Cardiac muscle cell (in vitro differentiated cells and primary cell): ENCODE measurements at places on chromosomes 6 and 20. TPM values are rescaled to one million over a fixed set of nuclear protein-coding genes. Genes with fewer than 3 reads are reported as not detected.

The TFAP2A gene
- not detected in 2 replicates for total RNA-seq

- no peak for DNase-seq
These were observed 41.9 kb downstream of the COX4I2 start for GRCh38 chr20:31679357-31680285.

- DNase-seq = no peak
These were observed 20.9 kb downstream of the IGF2R start for GRCh38 chr6:159989492-159990480.

DNA sequence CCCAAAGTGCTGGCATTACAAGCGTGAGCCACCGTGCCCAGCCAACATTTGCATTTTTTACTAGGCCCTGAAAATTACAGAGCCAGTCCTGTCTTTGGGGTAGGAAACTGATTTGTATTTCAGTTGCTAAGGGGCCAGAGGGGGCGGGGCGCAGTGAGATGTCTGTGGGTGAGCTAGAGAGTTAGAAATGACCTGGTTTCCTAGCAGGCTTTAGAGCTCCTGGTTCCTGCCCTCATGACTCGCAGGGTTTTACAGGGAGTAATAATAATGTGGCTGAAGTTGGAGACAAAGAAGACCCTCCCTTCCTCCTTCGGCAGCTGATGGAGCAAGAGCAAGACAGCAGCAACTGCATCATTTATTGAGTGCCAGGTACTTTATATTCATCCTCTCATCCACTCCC lies 131.5 kb downstream of the TFAP2C start:
- DNase-seq = no peak

DNA sequence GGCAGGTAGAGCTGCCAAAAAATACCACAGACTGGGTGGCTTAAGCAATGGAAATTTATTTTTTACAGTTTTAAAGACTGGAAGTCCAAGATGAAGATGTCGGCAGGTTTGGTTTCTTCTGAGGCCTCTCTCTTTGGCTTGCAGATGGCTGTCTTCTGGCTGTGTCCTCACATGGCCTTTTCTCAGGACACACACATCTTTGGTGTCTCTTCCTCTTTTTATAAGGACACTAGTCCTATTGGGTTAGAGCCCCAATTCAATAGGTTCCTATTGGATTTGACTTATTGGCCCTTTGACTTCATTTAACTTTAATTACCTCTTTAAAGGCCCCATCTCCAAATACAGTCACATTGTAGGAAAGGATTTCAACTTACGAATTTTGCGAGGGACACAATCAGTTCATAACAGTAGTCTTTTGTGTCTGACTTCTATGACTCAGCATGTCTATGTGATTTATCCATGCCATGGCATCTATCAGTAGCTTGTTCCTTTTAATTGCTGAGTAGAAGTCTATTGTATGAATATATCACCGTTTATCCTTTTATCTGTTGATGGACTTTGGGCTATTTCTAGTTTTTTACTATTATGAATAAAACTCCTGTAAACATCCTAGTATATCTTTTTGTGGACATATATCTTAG lies 11.0 kb upstream of the TCP11 start:
- DNase-seq = no peak

DNA sequence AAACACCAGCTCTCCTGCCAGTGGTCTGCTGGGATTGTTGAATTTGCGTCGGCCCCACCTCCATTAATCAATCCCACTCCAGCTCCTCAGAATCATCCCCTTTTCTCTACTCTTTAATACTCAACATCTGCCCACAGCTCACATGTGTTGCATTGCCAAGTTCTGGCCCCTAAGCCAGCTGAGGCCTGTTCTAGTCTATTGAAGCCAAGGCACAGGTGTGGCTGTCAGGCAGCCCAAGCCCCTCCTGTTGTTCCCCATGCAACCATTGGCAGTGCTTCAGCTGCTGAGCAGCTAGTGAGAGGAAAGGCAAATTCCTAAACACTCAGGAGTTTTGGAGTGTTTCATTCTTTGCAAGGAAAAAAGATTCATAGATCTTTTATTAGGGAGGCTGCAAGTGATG lies 128.0 kb upstream of the NT5E start:
- no peak for DNase-seq

The RAET1L gene
- not detected in 2 replicates for total RNA-seq

The PAX1 gene
- not detected in 2 replicates for total RNA-seq

DNA sequence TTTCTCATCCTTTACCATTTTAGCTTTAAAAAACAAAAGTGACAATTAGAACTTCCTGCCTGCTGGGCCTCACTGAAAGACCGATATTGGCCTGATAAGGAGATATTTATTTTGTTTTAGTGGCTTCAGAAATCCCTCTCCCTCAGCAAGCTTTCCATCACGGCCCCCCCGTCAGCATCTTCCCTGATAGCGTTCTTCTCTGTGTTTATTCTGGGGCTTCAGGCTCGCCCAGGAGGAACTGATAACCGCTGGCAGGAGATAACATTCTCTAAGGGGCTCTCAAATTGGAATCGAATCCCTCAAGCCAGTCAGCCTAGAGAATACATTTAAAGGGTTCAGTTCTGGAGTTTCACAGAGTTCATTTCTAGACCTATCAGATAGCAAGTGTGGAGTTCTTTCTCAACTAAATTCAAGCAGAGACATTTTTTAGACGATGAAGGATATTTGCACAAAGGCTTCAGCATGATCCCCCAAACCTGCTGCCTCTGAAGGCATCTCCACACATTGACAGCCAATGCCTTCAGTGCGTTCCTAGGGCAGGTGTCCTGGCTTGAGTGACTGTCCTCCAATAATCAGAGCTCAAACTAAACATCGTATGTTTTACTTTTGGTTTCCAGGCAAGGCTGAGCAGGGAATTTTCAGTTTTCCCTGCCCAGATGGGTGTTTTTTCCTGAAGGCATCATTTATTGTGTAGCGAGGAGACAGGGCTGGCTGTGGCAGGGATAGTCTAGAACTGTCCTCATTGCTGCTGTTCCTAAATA lies 17.0 kb downstream of the PRDM1 start:
- DNase-seq = peak; percentile 25

The CLVS2 gene
- total RNA-seq = 0.03 and 0.04 TPM in 2 replicates

GRCh38 chr6:142740449-142740848 lies 204.5 kb downstream of the HIVEP2 start:
- no peak for DNase-seq

GRCh38 chr6:34922177-34922663 lies 33.2 kb downstream of the ANKS1A start:
- no peak for DNase-seq

The BIRC7 gene
- total RNA-seq = 0.21 and 0.54 TPM in 2 replicates

The GGT7 gene
- total RNA-seq = 29.6 and 32.3 TPM in 2 replicates

GRCh38 chr6:12265791-12266190 lies 24.4 kb upstream of the EDN1 start:
- DNase-seq = no peak

GRCh38 chr6:3457710-3458602 lies 1.1 kb upstream of the SLC22A23 start:
- DNase-seq = peak; percentile 62

DNA sequence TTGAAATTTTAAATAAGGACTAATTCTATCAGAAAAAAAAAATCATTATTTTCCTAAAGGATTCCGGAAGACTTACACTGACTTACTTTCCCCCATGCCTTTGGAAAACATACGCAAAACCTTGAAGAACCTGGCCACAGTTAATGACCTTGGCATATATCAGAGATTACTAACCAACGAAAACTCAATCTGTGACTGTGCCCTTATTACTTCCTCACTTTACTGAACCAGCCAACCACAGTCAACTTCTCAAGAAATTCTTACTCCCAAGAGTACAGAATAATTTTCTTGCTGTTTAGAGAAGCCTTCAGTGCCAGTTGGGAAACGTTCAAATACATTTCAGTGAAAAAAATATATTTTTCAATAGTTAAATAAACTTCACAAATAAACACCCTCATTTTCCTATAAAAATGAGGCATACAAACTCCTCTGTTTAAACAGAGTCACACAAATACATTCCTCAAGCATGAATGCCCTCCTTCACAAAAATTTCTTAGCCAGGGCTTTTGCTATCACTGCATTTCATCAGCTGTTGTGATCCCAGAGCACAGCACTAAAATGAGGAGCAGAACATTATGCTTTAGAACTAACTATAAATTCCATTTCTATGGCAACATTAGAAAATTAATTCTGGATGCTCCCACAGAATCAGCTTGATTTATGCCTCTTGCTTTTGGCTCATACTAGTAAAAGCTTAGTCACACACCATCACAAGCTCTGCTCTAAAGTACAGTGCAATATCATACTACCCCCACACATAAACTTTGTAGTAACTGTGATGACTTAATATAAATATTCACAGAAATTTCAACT lies 117.6 kb downstream of the DST start:
- DNase-seq = peak; percentile 65

The BCAS1 gene
- not detected in 2 replicates for total RNA-seq

GRCh38 chr6:56375806-56376205 lies 128.4 kb upstream of the COL21A1 start:
- DNase-seq = no peak

DNA sequence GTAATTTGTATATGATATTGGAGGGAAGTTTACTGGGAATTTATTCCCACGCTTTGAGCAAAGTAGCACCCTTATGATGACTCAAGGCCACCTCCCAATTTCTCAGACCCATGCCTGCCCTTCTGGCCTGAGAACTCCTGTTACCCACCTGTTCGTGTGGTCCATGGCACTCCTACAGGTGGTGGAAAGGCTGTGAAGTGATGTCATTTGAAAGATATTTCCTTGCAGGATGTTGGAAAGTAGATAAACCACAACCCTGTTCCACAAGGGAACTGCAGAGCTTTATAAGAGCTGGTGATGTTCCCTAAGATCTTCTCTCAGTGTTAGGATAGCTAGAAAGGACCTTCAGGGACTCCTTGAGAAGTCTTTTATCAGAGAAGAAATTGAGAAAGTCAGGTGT lies 70.5 kb downstream of the ADGRG6 start:
- DNase-seq = peak; percentile 22

The PPP1R14C gene
- 104 and 106 TPM in 2 replicates for total RNA-seq

The MTFR2 gene
- total RNA-seq = 1.3 and 4.9 TPM in 2 replicates

DNA sequence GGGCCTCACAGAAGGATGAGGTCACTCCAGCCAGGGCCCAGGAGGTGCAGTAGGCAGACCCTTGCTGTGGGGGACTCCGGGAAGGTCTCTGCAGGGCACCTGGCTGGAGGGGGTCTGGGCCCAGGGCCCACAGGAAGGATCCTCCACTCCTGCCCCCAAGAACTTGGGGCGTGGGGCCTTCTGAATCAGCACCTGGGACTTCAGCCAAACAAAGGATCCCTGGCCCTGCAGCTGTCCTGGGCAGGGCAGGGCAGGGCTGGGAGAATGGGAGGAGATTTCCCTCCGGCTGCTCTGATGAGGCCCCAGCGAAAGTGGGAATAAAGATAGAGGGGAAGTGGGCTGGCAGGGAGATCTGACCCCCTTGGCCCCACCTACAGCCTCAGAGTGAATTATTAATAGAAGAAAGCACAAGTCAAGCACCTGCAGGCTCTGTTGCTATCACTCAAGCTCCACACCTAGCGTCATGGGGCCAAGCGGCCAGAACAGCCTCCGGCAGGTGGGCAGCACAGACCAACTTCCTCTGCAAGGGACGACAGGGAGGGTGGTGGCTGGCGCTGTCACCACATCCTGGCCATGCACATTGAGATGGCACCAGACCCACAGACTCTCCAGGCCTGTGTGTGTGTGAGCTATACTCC lies 61.6 kb upstream of the MRPS10 start:
- DNase-seq = no peak

GRCh38 chr6:149963212-149963461 lies 606 bp upstream of the ULBP1 start:
- peak; percentile 40 for DNase-seq

The SLC35F1 gene
- total RNA-seq = 23.1 and 25.5 TPM in 2 replicates

DNA sequence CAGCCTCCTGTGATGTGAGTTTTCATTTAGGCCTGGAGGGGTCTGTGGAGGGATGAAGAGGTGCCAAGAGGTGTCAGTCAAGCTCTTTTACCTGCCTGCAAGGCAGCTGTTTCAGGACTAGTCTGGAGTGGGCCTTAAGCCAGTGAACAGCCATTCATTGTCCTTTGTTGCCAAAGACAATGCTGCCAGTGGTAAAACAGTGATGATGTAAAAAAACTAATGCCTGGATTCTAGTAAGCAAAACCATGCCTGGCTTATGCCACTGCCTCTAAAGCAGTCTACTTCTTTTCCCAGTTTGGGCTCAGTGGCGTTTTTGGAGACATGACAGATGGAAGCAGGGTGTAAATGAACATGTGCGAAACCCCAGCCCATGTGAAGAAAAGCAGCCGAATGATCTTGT lies 93.5 kb upstream of the KCNK16 start:
- no peak for DNase-seq

GRCh38 chr6:103872678-103873077 lies 987.0 kb downstream of the HACE1 start:
- no peak for DNase-seq

DNA sequence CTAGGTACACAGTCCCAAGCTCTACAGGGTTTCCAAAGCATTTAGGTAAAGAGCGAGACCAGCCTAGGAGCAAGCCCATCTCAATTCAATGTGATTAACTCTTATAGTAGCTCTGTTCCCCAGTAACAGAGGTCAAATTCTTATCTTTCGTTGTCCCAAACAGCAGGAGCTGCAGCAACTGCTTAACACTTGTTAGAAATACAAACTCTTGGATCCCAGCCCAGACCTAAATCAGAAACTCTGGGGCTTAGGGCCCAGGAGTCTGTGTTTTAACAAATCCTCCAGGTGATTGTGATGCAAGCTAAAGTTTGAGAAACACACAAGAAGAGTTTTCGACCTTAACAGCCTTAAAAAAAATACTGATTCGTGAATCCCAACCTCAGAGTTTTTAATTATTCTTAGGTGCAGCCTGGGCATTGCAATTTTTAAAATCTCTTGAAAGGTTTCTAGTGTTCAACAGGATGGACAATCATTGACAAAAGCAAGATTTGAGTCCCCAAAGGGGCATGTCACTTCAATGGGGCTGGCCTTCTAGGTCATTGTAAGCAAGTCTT lies 127.4 kb upstream of the HCRTR2 start:
- DNase-seq = peak; percentile 67

GRCh38 chr6:68760941-68761676 lies 126.0 kb downstream of the ADGRB3 start:
- DNase-seq = peak; percentile 14

The TMEM63B gene
- total RNA-seq = 52.4 and 57.3 TPM in 2 replicates

DNA sequence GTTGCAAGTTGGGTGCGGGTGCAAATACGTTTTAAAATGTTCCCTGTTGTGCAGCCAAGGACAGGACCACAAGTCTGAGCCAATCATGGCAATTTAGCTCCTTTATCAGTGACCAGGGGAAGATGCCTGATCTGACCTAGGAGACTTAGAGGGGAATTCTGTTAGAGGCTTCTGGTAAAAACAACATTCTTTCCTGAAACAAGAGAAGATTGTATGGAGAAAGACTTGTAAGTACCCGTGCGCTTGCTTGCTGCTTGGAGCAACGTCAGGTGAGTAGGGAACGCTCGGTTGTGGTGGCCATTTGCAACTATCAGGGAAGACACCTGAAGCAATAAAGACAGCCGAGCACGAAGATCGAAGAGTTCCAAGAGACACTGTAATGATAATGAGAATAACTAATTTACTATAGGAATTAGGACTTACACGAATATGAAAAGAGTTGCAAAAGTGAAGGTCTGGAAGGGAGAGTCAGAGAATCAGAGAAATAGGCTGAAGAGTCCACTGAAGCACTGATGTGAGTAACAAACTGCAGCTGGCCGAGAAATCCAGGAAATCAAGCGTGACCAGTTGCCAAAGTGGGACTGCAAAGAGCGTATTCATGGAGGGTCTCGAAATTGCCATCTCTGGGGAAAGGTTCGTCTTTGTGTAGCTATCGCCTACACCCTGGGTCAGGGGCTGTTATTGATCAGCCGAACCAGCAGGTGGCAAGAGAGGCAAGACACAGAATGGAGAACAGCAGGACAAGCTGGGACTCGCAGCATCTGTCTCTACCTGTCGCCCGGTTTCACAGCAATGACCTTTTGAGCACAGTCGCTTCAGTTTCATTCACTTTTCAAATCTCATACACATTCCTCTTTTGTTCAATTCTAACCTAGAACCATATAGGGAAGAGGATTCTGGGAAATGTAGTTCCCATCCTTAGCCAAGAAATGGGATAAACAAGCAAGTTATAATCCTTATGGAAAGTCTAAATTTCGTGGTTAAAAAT lies 26.1 kb downstream of the LOC128125822 start:
- DNase-seq = peak; percentile 61
